ENCODE measurements at places on chromosomes 16 and 17. TPM values are rescaled to one million over a fixed set of nuclear protein-coding genes. Genes with fewer than 3 reads are reported as not detected.

CFAP52 gene
- total RNA-seq = not detected

DNAAF1 gene
- not detected for total RNA-seq

MEIOC gene
- total RNA-seq = 0.42 TPM

DNA sequence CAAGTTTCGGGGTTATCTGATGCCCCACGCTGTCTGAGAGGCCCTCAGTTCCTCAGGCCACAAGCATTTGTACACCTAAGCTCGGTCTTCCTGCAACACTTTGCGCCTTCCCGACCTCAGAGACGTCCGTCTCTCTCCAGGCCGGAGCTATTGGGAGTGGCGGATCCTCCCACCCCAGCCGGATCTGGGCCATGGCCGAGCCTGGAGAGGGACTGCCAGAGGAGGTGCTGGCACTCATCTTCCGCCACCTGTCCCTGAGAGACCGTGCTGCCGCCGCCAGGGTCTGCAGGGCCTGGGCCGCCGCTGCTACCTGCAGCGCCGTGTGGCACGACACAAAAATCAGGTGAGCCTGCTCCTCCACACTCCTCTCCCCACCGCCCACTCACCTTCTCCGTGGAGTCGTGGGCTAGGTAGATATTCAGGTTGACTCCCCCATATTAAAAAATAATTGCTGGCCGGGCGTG, 1.9 kb downstream of the FBXL8 start:
- DNase-seq = peak; percentile 57

- DNase-seq = no peak
Measured at GRCh38 chr16:19644877-19645276, 73.2 kb downstream of the KNOP1 start.

GRCh38 chr17:63774141-63774968, at the start of gene DDX42:
DDX42 (plus strand) TSS chr17:63774170; CDS start chr17:63787050, 12,880 bp downstream.
- peak; percentile 97 for DNase-seq

DNA sequence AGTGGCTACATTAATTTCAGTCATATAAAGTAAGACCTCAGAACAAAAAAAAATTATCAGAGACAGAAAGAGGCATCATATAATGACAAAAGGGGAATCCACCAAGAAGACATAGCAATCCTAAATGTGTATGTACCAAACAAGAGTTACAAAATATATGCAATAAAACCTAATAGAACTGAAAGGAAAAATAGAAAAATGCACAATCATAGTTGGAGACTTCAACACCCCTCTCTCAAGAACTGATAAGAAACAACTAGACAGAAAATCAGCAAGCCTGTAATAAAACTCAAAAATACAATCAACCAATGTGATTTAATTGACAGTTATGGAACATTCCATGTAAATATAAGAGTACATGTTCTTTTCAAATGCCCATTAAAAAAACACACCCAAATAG, 61.3 kb upstream of the C16orf82 start:
- DNase-seq = no peak

DNA sequence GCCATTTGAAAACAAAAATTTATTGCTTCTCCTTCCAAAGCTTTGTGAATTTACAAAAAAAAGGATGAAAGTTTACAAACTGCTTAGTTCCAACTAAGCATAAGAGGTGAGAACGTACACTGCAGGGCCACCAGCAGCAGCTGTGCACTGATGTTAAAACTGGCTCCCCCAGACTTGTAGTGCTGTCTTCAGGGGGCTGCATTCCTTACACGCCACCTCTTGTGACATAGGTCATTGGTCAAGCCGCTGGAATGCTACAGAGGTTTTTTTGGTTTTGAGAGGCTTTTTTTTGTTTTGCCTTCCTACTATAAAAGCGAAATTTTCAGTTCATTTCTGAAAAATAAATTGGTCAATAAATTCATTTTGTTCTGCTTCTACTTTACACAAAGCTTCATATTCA, 6.9 kb downstream of the IFT20 start:
- no peak for DNase-seq

GRCh38 chr17:2274414-2274813, 29.2 kb downstream of the SMG6 start:
- DNase-seq = no peak

- no peak for DNase-seq
Measured at GRCh38 chr16:14961405-14962186, 13.2 kb upstream of the PDXDC1 start.

DNA sequence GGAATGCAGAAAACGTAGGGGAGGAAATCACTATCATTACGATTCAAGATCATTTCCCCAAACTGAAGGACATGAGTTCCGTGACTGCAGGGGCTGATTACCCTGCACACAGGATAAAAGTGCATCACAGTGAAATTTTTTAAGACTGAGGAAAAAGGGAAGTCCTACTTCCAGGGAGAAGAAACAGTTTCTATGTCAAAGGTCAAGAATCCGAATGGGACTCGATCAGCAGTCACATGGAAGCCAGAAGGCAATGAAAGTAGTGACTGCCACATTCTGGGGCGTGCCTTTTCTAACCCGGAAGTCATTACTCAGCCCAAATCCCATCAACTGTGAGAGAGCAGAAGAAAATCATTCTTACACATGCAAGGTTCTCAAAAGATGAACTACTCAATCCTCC, 12.1 kb downstream of the ZZEF1 start:
- DNase-seq = no peak

- no peak for DNase-seq
Measured at GRCh38 chr16:55012362-55012761, 81.7 kb downstream of the IRX5 start.

DNA sequence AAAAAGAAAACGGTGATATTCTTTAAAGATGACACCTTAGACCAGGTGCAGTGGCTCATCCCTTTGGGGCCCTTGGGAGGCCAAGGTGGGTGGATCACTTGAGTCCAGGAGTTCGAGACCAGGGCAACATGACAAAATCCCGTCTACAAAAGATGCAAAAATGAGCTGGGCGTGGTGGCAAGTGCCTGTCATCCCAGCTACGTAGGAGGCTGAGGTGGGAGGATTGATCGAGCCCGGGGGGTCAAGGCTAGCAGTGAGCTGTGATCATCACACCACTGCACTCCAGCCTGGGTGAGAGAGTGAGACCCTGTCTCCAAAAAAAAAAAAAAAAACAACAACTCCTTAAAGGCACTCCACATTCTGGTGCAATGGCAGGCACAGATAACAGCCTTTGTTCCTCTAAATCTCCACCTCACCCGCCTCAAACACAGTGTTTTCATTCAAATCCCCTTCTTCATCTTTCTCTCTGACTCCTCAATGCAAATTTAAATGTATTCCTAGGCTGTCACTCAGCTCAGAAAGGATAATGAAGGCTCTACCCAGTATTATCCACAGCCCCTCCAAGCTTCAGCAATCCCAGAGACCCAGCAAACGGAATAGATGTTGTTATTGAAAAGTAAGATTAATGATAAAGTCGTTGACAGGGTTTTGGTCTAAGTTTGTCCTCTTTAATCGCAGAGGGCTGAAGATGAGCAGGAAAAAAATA, 56.2 kb upstream of the CACNG5 start:
- no peak for DNase-seq
